ENCODE measurements at places on chromosomes 13 and 19. TPM values are rescaled to one million over a fixed set of nuclear protein-coding genes. Genes with fewer than 3 reads are reported as not detected.

Gene NPAS1
- polyA plus RNA-seq: 0.81 TPM

Gene NALCN
- polyA plus RNA-seq: 0.07 TPM

Gene SLC7A10
- polyA plus RNA-seq: not detected

Gene ZNF8
- polyA plus RNA-seq: 2.7 TPM

Gene GFY
- not detected for polyA plus RNA-seq

Gene TMEM238
- polyA plus RNA-seq: 0.24 TPM

Gene TRPC4
- polyA plus RNA-seq: not detected

Gene ZNF835
- 0.01 TPM for polyA plus RNA-seq

Gene ATP4A
- polyA plus RNA-seq: not detected

Gene PEAK3
- not detected for polyA plus RNA-seq
